Fibroblast of the conjunctiva (primary cell): ENCODE measurements at places on chromosomes 6 and 20.
A peak's percentile ranks its signal among the peaks of the same experiment; 100 is the strongest.

- DNase-seq, result no peak
Measured at GRCh38 chr6:30862156-30862875, 22.0 kb upstream of the DDR1 start.

GRCh38 chr6:105389543-105389942, 13.3 kb downstream of the PREP start:
- DNase-seq, result no peak

- DNase-seq, result no peak
Measured at GRCh38 chr6:20370393-20370792, 31.3 kb upstream of the E2F3 start.

DNA sequence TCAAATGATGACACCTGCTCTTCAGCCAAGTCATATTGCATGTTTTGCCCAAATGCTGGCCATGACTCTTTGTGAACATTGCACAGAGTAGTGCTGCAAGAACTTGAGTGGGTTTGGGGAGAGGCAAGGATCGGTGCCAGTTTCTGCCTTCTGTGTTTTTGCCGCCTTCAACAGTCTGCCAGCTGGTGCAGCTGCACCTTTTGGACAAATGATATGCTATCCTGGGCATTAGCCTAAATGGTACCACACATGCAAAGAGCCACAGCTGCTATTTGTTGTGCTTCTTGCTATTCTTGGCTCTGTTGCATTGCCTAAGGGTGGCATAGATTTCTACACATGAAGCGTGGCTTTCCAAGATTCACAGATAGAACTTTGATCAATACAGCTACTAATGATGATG, 189.0 kb upstream of the CCN2 start:
- DNase-seq, result no peak

GRCh38 chr20:24917797-24918578, 31.1 kb upstream of the CST7 start:
- DNase-seq, result peak; percentile 27

DNA sequence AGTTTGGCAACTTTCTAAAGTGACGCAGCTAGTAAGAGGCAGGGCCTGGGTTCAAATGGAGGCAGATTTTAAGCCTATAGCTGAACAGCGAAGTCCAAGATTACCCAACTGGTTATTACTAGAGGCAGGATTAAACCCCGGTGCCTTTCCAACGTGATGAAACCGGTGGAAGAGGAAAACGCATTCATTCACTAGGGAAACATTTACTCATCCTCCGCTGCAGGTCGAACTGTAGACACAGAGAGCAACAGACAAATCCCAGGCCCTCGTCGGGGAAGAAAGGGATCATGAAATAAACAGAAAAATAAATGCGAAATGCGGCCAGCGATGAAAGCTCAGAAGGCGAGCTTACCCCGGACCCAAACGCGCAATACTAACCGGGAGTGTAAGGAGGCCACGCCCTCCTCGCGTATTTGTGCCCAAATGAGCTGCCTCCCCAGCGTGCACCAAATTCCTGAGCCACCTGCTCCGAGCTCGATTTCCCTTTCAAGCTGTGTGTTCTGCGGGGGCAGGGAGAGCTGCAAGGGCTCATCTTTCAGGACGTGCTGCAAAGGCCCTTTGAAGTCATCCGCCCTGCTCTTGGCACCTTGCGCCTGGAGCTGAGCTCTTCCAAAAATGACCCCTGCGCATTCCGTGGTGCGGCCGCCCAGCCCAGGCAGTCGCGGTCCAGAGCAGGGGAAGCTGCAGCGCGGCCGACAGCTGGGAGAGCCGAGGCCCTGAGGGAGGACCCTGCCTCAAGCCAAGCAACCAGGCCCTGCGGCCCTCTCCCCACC, 46.9 kb downstream of the PDYN start:
- DNase-seq, result no peak
